Foreskin keratinocyte (primary cell): ENCODE measurements at places on chromosomes 11 and 22. TPM values are rescaled to one million over a fixed set of nuclear protein-coding genes. Genes with fewer than 3 reads are reported as not detected.

MYO7A gene
- polyA plus RNA-seq, result 0.22 and 0.25 TPM in 2 replicates

DCHS1 gene
- polyA plus RNA-seq, result 0.02 and 0.03 TPM in 2 replicates

WBP2NL gene
- 0.06 and 0.14 TPM in 2 replicates for polyA plus RNA-seq

RCOR2 gene
- polyA plus RNA-seq, result 1.7 and 1.8 TPM in 2 replicates

PRG2 gene
- polyA plus RNA-seq, result not detected in 2 replicates

SLC25A18 gene
- polyA plus RNA-seq, result not detected in 2 replicates

MS4A6E gene
- polyA plus RNA-seq, result not detected in 2 replicates

ADM2 gene
- polyA plus RNA-seq, result 1.4 and 3.0 TPM in 2 replicates

MYOD1 gene
- not detected in 2 replicates for polyA plus RNA-seq

GRIA4 gene
- polyA plus RNA-seq, result not detected in 2 replicates

TRAPPC4 gene
- polyA plus RNA-seq, result 137 and 143 TPM in 2 replicates

SLC43A1 gene
- 3.2 and 5.4 TPM in 2 replicates for polyA plus RNA-seq

BIRC3 gene
- 2.0 and 2.8 TPM in 2 replicates for polyA plus RNA-seq

OR8H2 gene
- polyA plus RNA-seq, result not detected in 2 replicates

OR51E1 gene
- not detected in 2 replicates for polyA plus RNA-seq

DRD2 gene
- 0.03 and 0.08 TPM in 2 replicates for polyA plus RNA-seq

PRRG4 gene
- polyA plus RNA-seq, result 2.3 and 4.1 TPM in 2 replicates

F2 gene
- polyA plus RNA-seq, result 0.03 TPM in 1 of 2 replicates, not detected in the other

BIK gene
- 7.1 and 12.8 TPM in 2 replicates for polyA plus RNA-seq

KDM4E gene
- not detected in 2 replicates for polyA plus RNA-seq

NXPE1 gene
- polyA plus RNA-seq, result not detected in 2 replicates

ARSA gene
- polyA plus RNA-seq, result 23.5 and 29.2 TPM in 2 replicates

CARD16 gene
- 18.5 and 24.0 TPM in 2 replicates for polyA plus RNA-seq

CCDC86 gene
- 63.5 and 82.0 TPM in 2 replicates for polyA plus RNA-seq

PAFAH1B2 gene
- 41.2 and 42.8 TPM in 2 replicates for polyA plus RNA-seq

SERGEF gene
- 24.3 and 26.2 TPM in 2 replicates for polyA plus RNA-seq

KRTAP5-11 gene
- not detected in 2 replicates for polyA plus RNA-seq
